ENCODE measurements at places on chromosomes 1 and 21.
A peak's percentile ranks its signal among the peaks of the same experiment; 100 is the strongest.

GRCh38 chr1:8318436-8318835 lies 522 bp downstream of the SLC45A1 start:
- no peak for DNase-seq

GRCh38 chr21:32908534-32908933 lies 117.2 kb upstream of the OLIG2 start:
- no peak for DNase-seq

DNA sequence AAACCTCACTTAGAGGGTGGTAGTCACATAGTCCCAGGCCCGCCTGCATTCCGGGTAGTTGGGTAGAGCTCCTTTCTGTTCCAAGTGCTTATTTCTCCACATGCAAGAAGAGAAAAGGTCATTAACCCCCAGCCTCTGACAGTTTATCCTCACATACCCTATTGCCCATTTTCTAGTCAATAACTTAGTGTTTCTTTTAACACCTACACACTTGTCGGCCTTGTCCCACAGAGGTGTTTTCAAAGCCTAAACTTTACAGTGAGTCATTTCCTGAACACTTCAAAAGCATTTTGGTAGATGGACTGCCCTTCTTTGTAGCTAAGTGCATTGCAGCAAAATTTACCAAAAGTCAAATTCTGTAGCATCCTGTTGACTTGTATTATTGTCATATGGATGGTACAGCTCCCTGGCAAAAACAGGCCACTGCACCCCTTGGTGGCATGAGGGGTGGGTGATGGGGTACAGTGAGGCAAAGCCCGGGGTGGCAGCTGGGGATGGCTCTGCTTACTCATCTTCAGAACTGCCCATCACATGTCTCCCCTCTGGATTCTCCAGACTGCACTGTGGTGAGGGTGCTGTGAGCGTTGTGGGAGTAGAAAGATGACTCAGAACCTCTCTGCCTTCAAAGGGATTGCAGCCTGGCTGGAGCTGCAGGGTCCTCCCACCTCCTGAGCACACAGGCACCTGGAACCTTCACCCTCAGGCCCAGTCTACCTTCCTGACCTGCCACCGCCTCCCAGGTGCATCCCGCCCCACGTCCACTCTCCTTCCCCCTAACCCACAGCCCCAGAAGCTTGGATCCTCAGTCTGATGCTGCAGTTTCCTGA lies 45.8 kb upstream of the DMRTB1 start:
- DNase-seq = peak; percentile 89

GRCh38 chr1:232940262-232940661 lies 10.1 kb upstream of the NTPCR start:
- no peak for DNase-seq

Measured in activated CD4-positive, alpha-beta T cell treated with anti-CD3 and anti-CD28 coated beads, Interleukin-2, Interleukin-4, amounts not matched to agents 100 ng/mL and 50 ng/mL, durations not matched to agents 16 hours and 8 hours (primary cell).